ENCODE measurements at places on chromosomes 11 and 22.

DNA sequence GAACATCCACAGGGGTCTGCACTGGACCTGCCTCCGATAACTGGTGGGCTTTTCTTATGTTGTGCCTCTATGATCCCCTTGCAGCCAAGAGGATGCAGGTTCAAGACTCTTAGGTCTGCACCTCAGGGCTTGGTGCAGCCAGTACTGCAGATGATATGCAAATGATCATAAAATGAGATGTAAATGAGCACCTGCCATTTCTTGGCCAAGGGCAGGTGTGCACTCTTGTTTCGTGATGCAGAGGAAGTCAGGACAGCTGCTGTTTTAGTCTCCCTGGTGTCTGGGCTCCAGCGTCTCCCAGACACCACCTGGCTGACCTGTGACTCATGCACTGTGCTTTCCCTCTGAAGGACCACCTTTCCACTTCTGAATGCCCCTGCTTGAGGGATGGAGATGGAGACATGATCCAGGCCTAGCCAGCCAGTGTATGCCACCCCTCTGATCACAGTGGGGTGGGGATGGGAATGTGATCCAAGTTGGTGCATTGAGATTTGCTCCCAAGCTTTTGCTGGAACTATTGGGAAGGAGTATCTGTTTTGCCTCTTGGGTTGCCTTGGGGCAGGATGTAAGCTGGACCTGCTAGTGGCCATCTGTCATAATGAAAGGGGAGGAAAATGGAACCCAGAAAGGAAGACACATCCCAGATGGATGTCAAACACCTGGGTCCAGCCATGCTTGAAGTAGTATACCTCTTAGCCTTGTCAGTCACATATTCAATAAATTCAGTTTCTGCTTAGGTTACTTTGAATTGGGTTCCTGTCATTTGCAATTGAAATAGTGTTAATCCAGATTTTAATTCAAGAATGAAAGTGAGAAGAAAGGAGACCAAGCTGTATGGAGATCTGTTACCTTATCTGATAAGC is 3.3 kb upstream of the KCNJ11 start:
- no peak for DNase-seq

- no peak for DNase-seq
These were observed 24.1 kb upstream of the CLNS1A start for GRCh38 chr11:77661670-77662069.

DNA sequence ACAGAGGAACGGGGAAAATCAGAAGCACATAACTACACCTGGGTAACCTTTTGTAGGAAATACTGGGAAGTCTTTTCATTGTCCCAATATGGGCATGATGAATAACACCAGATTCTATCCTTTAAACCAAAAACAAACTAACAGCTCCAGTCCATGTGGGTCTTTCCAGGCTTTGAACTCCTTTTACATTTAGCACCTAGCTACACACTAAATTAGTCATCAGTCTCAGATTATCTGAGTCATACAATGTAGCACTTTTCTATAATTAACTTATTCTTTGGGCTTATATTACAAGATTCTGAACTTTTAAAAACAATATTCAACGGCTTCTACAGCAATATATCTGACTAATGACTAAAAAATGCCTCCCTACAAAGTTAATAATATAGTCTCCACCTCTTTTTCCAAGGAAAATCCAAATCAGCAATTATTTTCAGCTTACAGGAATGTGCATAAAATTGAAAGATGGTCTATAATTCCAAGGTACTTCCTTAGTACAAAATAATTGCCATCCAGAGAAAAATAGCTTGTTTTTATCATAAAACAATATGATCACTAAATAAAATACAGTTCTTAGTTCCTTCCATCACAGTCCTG is 26.3 kb downstream of the STK33 start:
- no peak for DNase-seq

DNA sequence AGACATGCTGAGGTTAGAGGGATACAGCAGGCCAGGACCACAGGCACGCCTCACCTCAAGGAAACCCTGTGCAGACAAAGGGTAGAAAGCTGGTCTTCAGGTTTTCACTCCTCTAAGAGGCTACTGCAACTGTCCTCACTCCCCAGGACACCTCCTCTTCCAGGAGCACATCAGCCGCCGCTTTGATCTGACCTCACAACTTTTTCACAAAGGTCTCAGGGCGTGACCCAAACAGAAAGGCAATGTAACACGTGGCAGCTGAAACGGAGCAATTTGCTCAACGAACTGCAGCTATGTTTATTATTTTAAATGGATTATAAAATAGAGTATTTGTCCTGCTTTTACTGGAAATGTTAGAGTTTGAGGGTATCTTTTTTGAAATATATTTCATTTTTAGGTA is 46.1 kb downstream of the LARGE1 start:
- DNase-seq = no peak

GRCh38 chr11:47391711-47392432 is 13.5 kb upstream of the SPI1 start:
- no peak for DNase-seq

DNA sequence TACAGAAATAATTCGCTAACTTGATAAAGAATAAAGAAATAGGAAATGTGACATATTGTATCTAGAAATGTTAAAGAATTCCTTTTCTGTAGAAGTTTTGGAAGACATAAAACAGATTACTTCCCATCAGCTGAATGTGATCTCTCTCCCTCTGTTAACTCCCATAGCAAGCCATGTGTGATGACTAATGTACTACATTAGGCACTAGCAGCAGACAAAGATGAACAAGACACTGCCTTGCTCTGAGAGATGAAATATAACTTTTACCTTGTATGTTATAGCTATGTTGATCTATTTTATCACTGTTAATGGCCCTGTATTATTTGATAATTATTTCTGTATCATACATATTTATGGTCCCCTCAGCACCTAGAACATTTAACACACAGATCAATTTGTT is 817.2 kb downstream of the LRRC4C start:
- DNase-seq = no peak

GRCh38 chr11:104122011-104122635 is 41.8 kb downstream of the PDGFD start:
- DNase-seq = no peak

GRCh38 chr11:833114-833791 is 501 bp downstream of the CD151 start:
- DNase-seq = no peak

- DNase-seq = no peak
These were observed at the start of gene BACE1 for GRCh38 chr11:117316197-117316961. Gene BACE1 (minus strand): TSS chr11:117316256. CDS start chr11:117315795, 461 bp downstream.

DNA sequence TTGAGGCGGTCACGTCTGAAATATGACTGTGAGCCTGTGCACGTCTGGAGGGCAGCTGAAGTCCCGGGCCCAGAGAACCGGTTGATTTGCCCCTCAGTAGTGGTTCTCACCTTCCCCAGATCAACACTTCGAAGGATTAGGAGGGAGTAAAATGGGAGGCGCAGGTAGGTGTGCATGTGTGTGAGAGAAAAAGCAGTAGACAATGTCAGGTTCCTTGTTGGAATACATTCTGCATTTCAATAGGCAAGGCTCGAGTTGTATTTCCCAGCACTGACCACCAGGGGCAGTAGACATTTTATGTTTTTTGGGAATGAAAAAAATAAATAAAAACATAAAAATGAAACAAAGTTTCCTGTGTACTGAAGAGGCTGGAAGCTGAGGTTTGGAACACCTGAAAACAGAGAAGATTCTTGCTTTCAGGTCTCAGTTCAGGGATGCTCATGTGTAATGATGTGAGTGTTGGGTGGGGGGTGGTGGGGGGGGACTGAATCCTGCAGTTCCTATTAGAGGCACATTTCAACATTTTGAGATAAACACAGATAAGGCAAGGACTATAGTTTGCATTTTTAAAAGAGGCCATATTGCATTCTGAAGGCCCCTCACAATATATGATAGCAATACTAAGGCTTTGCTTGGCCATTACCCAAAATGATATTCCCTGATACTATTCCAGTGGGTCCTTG is 333.9 kb downstream of the CADM1 start:
- DNase-seq = no peak

GRCh38 chr11:9563196-9563730 is 10.2 kb upstream of the WEE1 start:
- DNase-seq = no peak

GRCh38 chr11:12174128-12174476 is 63.7 kb downstream of the MICAL2 start:
- DNase-seq = no peak

- no peak for DNase-seq
These were observed 7.0 kb downstream of the RIBC2 start for GRCh38 chr22:45420539-45420938.

GRCh38 chr11:8060801-8061554 is 20.0 kb upstream of the TUB start:
- DNase-seq = no peak

GRCh38 chr11:32310214-32310601 is 125.1 kb downstream of the WT1 start:
- no peak for DNase-seq

GRCh38 chr11:95704865-95705264 is 84.7 kb downstream of the FAM76B start:
- no peak for DNase-seq

DNA sequence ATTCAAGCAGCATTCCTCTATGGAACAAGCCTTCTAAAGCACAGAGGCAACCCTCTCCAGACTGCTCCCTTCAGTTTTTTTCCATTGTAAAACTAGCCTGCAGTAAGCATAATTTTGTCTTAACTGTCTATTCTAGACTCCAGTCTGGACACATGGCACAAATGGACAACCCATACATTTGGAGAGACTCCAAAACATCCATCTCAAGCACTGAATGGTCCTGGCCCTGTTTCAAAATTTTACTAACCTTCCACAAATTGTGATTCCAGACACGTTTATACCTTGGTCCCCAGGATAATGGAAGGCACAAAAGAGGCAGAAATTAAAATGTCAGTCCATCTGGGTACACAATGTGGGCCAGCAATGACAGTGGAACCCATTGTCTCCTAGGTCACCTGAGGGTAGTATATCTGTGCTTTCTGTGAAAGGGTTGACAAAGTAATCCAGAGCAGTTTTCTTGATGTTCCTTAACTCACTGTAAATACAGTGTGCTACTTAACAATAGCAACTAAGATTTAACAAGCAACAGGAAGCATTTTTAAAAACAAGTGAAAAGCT is 16.2 kb upstream of the SESN3 start:
- DNase-seq = no peak

- DNase-seq = no peak
These were observed 35.3 kb upstream of the NECTIN1 start for GRCh38 chr11:119764108-119764868.

GRCh38 chr11:507727-508515 is 879 bp upstream of the RNH1 start:
- no peak for DNase-seq

DNA sequence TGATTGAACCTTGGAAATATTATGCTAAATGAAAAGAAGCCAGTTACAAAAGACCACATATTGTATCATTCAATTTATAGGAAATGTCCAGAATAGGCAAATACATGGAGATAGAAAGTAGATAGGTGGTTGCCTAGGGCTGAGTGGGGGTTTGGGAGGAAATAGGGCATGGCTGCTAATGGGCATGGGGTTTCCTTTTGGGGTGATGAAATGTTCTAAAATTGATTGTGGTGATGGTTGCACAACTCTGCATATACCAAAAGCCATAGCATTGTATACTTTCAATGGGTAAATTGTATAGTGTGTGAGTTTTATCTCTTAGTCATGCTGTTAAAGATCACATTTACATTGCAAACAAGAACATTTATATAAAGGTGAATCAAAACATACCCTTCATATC is 48.7 kb downstream of the LDLRAD3 start:
- no peak for DNase-seq

GRCh38 chr22:40334899-40335298 is 11.4 kb upstream of the ADSL start:
- no peak for DNase-seq

- DNase-seq = no peak
These were observed 54.7 kb downstream of the GRAMD4 start for GRCh38 chr22:46674906-46675305.

- no peak for DNase-seq
These were observed 82.3 kb downstream of the JRKL start for GRCh38 chr11:96472085-96472484.

DNA sequence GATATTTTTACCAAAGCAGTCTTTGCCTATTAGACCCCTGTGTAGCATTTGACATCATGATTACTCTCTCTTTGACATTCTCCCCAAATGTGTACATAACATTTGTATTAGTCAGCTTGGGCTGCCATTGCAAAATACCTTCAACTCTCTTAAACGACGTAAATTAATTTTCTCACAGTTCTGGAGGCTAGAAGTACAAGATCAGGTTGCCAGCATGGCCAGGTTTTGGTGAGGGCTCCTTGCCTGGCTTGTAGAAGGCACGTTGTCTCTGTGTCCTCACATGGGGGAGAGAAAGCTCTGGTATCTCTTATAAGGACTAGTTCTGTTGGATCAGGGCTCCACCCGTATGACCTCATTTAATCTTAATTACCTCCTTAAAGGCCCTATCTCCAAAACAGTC is 12.3 kb upstream of the DLAT start:
- DNase-seq = no peak

DNA sequence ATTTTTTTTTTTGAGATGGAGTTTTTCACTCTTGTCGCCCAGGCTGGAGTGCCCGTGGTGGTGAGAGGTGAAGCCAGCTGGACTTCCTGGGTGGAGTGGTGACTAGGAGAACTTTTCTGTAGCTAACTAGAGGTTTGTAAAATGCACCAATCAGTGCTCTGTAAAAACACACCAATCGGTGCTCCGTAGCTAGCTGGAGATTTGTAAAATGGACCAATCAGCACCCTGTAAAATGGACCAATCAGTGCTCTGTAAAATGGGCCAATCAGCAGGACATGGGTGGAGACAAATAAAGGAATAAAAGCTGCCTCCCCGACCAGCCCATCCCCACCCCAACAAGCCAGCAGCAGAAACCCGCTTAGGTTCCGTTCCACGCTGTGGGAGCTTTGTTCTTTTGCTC is 4.4 kb upstream of the RAPSN start:
- DNase-seq = no peak

- no peak for DNase-seq
These were observed 37.1 kb downstream of the PKNOX2 start for GRCh38 chr11:125201525-125202141.

- no peak for DNase-seq
These were observed 2.3 kb downstream of the MN1 start for GRCh38 chr22:27799015-27799826.

GRCh38 chr11:122517403-122518379 is 137.8 kb upstream of the UBASH3B start:
- no peak for DNase-seq

GRCh38 chr11:95760941-95761340 is 28.6 kb downstream of the FAM76B start:
- DNase-seq = no peak

Data from esophagus squamous epithelium (tissue), 5 donors.